ENCODE measurements at places on chromosomes 6 and 20.

DNA sequence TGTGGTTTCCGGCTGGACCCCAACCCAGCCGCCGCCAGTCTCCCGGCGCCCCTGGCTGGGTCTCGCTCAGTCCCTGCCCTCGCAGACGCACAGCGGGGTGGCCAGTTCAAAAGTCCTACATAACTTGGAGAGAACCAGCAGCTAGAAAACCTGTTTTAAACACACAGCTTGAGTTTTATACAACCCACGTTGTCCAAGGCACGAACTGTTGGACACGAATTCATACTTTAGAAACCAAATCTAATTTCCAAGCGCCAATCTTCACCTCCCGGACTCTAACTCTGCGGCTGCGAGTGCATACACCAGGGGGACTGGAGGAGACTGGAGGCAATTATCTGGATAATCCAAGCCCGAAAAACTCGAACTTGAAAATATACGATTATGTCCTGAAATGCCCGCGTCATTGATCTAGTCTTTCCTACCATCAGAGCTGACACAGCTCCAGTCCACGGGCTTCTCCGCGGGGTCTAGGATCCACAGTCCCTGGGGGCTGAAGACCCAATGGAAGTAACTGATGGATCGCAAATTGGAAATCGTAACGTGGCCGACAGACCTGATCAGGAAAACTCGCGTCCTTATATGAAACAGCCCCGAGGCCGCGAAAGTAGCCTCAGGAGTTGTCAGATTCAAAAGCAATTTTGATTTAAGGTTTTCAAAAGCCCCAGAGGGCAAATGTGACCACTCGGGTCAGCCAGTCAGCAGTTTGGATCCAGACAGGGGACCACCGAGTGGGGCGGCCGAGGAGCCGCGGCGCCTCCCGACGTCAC, 843 bp upstream of the HEY2 start:
- DNase-seq, result no peak

DNA sequence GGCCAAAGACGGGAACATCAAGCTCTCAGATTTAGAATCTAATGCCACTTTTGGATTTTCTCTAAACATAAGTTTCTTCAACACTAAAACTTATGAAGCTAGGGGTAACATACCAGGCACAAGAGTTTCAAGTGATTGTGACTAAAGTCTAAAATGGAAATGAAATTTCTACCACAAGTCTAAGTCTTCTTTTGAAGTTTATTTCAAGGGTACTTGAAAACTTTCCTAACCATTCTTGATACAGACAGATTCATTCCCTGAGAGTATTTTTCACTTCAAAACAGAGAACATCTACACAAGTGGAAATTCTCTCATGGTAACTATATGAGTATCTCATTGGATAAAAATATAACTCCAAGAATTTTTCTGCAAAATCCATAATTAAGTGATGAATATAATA, 56.2 kb downstream of the BTBD9 start:
- no peak for DNase-seq

- no peak for DNase-seq
Observed at GRCh38 chr20:36777576-36777975, 4.0 kb upstream of the DSN1 start.

DNA sequence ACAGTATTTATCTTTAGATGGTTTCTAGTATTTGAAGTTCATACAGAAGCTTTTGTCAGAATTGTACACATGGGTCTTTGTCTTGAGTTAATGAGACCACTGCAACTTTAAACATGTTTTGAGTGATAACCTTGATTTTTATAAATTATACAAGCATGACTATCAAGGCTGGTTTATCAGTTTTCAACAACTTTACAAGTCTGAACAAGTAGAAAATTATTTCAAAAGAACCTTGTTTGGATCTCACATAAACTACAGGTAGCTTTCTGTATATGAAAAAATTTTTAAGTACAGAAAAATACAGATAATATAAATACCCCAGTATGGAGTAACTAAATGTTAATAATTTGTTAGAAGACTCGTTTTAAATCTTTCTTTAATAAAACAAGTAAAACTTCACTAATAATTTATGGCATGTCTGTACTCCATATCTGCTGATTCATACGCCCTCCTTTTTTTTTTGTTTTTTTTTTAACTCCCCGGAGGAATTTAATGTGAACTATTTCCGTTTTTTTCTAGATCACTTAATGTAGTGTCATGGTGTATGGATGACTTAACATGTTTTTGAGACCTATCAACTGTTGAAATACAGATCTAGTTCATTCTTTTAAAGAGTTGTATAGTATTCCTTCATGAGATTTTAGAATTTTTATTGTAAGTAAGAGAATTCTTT, 18.3 kb downstream of the VAPB start:
- DNase-seq, result no peak

GRCh38 chr6:166572370-166573261, 13.9 kb downstream of the RAMACL start:
- DNase-seq, result no peak

DNA sequence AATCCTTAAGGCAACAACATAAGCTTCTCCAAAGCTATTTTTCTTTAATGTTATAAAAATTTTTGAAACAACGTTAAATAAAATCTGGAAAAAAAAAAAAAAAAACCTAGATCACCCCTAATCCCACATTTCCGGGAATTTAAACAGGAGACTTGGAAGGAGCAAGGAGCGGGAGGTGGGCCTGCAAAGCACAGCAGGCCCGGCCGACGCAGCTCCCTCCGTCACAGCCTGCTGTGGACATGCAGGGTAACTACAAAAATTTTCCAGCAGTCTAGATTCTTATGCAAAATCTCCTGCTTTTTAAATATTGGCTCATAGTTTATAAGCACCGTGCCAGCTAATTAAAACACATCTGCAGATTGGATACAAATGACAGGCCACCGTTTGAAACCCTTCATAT, 23.5 kb downstream of the FOXF2 start:
- DNase-seq, result no peak

- DNase-seq, result no peak
Observed at GRCh38 chr6:3813150-3813780, 35.9 kb upstream of the FAM50B start.

DNA sequence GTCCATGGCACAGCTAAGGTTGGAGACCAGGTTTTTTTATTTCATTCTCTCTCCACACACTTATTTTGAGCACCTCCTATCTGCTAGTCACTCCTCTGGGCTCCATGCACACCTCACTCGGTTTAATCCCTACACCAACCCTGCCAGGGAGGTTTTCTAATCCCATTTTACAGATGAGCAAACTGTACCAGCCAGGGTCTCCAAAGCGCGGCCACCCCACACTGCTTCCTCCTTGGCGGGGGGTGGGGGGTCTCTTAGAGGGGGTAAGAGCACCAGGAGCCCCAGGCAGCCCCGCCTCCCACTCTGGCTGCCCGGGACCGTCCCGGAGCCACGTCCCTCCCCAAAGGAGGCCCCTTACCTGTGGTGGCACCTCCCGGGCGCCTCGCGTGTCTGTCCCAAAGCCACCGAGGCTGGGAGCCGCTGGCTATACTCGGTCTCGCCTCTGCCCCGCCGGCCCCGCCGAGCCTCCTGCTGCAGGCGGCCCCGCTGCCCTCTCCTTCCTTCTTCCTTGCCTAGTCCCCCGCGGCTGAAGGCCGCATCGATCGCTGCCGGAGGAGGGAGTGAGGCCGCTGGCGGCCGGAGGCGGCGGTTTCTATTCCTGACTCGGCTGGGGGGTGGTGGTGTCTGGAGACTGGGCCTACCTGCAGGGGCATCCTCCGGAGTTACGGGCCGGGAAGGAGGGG, at the start of gene KCNS1:
TSS of gene KCNS1 (minus strand) at position 565 of the 683 bp plus-strand sequence. CDS start 1,891 bp downstream, outside the sequence.
- DNase-seq, result no peak

DNA sequence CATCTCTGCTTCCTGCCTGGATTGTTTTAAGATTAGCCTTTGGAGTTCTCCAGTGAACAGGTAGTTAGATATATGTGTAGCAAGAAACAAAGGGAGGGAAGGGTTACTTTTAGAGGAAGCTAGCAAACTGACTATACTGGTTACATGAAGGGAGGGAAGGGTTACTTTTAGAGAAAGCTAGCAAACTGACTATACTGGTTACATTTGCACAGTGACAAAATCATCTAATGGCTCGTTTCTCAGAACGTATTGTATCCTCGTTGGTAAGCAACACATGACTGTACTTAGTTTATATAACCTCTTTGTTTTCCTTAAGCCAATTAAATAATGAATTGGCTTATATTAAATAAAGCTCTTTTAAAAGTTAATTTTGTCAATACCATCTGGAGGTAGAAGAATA, 540.9 kb downstream of the EPM2A start:
- no peak for DNase-seq

DNA sequence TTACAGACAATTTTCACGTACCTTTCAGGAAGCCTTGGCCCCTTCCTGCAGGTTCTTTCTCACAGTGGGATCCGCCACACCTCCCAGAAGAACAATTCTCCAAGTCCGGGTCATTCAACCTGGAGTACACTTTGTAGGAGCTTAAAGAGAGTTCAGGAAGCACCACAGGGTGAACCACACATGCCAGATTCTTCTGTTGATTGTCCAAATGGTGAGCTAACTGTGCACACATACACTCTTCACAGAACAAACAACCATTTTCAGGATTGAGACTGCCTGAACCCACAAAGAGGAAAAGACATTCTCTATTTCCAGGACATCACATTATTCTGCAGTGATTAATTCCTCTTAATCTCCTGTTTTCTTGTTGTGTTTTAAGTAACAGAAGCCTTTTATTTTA, 51.0 kb downstream of the SCGN start:
- DNase-seq, result no peak

GRCh38 chr6:104324301-104324700, 535.4 kb downstream of the HACE1 start:
- DNase-seq, result no peak

GRCh38 chr6:48150701-48151100, 39.7 kb upstream of the PTCHD4 start:
- no peak for DNase-seq

- DNase-seq, result no peak
Observed at GRCh38 chr6:155128977-155129376, 133.9 kb downstream of the TIAM2 start.

DNA sequence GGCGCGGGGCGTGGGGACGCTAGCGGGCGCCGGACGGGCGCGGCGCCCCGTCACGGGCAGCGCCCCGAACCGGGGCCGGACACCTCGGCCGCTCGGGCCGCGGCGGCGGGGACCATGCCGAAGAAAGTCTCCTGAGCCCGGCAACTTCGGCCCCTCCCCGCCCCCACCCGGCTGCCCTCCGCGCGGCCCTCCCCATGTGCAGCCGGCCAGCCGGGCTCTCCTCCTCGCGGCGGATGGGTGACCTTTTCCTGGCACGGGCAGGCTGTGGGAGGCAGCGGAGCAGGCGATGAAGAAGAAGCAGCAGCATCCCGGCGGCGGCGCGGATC, 278 bp downstream of the UST start:
- DNase-seq, result peak; percentile 14

DNA sequence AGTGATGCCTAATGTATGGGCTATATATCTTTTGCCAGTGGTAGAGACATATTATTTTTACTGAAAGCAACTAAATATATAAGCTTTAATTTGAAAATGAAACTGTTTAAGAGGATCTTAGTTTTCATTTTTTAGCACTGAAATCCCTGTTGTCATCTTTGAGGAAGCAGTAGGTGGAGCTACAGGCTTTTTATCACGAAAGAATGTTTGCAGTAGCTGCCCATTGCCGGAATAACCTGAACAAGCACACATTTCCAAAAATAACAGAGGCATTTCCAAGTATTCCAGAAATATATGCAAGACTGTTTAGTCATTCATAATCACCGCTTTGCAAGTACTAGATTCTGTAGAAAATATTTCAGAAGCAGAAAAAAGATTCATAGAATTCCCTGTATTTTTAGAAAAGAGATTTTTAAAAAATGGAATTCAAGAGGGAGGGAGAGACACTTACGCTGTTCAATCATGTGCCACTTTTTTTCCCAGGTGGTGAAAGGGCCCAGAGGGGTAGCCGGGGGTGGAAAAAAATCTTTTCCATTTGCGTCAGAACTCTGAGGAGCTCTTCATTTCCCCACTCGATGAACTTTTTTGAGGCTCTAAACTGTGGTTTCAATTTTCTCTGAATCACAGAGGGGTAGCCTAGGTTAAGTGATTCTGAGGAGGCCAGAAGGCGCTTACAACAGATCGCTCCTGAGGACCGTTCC, 142.5 kb upstream of the FERMT1 start:
- no peak for DNase-seq

DNA sequence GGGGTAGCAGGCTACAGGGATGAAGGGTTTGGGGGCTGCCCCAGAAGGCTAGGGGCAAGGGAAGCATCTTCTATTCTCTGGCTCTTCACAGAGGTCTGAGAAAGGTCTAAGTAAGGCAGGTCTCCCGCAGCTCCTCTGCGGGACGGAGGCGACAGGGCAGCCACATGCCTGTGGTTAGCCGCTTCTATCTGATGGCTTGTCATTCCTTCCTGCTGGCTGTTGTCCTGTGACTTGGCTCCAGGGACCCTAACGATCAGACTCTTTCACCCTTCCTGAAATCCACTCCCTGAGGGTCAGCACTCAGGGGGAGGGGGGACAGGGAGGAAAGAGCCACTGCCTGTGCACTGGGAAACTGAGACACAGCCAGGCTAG, 673 bp downstream of the CST7 start:
- DNase-seq, result no peak

- no peak for DNase-seq
Observed at GRCh38 chr20:57259121-57259937, 7.1 kb downstream of the BMP7 start.

DNA sequence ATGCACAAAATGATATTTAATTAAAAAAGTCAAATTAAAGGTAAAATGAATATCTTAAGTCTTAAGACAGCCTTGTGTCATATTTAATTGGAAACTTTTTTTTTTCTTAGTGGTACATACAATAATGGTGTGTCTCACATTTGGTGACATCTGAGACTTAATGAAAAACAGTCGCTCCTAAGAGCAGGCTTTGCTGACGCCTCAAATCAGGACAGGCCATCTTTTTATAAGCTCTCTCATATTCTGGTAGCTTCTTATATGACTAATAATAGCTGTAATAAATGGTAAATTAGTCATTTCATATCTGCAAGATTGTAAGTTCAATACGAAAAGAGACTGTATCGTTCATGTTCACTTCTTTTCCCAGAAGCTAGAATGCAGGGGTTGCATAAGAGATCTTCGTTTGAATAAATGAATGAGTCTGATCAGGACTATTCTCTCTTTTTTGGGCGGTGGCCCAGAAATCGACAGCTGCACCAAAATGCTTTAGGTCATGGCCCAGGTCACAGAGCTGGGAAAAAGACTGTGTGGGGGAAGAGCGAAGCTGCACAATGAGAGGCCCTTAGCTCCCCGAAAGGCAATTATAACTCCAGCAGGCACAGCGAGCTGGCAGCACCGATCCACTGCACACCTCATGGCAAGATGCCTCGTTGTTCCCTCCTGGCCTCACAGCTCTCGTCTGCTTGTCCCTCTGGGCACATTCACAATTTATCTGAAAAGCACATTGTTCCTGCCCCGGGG, 69.4 kb downstream of the NRN1 start:
- DNase-seq, result no peak
